Left hindlimb (tissue), 1 donor: ENCODE measurements at places on chromosomes 12 and 14.

- no peak for DNase-seq
Measured at GRCh38 chr14:84433961-84434360, 1096.0 kb upstream of the FLRT2 start.

DNA sequence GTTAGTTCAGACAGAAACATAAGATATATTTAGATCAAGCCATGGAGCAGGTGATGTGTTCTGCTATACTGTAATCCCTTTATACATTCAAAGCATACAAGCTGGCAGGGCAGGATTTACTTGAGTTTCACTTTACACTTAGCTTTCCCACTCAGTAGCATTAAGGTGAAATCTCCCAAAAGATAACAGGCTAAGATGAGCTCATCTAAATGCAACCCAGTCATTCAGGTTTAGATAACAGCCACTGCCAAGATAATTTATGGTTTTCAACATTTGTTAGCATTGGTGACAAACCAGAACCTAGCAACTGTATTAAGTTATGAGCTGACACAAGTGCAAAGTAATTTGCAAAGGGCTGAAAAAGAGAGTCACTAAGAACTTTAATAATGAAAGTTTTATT lies 925.1 kb upstream of the ATXN7L3B start:
- no peak for DNase-seq

DNA sequence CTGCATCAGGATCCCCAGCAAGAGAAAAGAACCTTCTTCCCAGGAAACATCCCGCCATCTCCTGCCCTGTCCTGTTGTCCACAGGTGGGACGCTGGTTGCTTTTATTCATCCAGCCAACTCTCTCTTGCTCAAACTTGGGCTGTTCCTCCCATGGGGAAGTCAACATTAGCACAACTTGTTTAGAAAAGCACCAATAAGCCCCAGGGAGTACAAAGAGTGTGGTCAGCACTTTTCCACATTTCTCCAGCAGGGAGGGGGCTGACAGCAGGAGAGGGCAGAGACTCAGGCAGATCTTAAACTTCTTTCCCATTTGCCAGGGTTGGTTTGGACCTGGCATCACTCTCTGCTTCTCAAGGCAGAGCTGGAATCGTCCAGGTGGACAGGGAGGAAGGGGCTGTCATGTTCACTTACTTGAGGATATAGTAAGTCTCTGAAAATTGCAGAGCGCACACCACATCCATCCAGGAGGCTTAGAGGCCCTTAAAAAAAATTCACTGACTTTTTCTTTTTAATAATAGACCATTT lies 74.9 kb downstream of the RBM19 start:
- no peak for DNase-seq

DNA sequence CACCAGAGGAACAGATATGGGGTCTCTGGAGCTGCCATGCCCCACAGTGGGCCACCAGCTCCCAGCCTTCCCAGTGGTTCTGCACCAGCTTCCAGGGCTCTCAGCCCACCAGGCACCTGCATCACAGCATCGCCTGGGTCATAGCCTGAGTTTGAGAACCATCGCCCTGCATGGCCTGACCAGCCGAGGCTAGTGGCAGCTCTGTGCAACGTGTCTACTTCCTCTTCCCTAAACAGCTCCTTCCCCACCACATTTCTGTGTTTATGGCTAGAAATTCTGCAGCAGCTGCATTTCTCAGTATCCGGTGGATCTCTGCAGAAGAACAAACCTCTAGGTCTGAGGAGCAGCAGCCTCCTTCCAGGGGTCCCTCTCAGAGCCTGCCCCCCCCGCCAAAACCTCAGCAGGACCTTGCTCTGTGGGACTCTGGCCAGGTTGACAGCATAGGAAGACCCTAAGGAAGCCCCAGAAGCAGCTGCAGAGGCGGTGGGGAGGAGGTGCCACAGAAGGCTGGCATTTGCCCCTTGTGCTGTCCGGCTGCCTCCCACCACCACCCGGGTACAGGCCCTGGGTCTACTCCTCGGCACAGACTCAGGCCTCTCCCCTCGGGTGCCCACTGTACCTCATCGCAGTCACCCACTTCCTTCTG lies 47.7 kb downstream of the PSMA6 start:
- no peak for DNase-seq

DNA sequence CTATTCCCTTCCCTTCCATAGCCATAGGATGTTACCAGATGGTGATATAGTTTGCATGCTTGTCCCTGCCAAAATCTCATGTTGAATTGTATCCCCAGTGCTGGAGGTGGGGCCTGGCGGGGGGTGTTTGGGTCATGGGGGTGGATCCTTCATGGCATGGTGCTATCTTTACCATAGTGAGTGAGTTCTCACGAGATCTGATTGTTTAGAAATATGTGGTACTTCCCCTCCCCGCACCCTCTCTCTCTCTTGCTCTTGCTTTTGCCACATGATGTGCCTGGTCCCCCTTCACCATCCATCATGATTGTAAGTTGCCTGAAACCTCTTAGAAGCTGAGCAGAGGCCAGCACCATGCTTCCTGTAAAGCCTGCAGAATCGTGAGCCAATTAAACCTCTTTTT lies 181.3 kb downstream of the CAND1 start:
- DNase-seq: no peak

DNA sequence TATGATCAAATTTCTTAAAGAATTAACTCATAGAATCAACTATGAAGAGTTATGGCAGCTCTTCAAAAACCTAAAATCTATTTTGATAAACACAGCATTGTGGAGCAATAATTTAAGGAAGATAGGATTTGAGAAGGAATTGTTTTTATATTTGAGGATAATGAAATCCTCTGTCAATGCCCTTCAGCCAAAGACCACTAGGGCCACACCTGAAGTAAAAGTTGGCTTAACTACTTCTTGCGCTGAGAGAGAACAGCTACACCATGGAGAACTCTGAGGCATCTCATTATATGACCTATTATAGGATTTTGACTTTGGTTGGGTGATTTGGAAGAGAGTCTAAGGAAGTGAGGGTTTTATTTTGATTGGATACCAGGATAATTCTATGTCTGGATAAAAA lies 237.2 kb downstream of the TMTC2 start:
- no peak for DNase-seq

DNA sequence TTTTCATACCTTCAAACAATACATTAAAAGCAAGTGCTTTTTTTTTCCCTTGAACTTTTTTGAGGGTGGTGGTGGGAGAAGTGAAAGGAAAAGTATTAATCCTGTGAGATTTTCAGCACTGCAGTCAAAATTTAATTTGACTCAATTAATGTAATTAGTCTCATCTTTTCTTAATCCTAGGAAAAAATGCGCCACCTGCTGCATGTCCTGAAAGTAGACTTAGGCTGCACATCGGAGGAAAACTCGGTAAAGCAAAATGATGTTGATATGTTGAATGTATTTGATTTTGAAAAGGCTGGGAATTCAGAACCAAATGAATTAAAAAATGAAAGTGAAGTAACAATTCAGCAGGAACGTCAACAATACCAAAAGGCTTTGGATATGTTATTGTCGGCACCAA lies 52.2 kb downstream of the SPATA7 start:
- DNase-seq: no peak

- no peak for DNase-seq
Measured at GRCh38 chr14:36716614-36717184, 55.0 kb downstream of the PAX9 start.

GRCh38 chr12:84607170-84607819 lies 305.3 kb downstream of the SLC6A15 start:
- DNase-seq: no peak

GRCh38 chr14:81234278-81234677 lies 13.5 kb upstream of the GTF2A1 start:
- DNase-seq: peak; percentile 32

- peak; percentile 55 for DNase-seq
Measured at GRCh38 chr12:132084621-132085290, 59.4 kb downstream of the DDX51 start.

DNA sequence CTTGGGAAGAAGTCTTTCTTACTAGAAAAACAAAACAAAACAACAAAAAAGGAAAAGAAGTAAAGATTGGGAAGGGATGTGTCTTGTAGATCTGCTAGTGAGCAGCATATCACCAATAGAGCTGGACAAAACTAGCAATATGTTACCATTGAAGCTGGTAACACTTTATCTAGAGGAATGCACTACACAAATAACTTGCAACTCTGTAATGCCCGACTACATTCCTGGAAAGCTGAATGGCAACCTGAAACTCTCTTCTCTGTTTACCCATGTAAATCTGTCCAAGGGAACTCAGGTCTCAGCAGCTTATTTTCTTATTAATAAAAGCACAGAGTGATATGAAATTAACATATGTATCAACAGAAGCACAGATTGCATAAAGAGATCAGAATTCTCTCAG lies 624.4 kb downstream of the KCNH5 start:
- no peak for DNase-seq

- no peak for DNase-seq
Measured at GRCh38 chr12:92543840-92544239, 158.9 kb upstream of the PLEKHG7 start.

- no peak for DNase-seq
Measured at GRCh38 chr12:89657739-89658138, 50.9 kb downstream of the ATP2B1 start.

DNA sequence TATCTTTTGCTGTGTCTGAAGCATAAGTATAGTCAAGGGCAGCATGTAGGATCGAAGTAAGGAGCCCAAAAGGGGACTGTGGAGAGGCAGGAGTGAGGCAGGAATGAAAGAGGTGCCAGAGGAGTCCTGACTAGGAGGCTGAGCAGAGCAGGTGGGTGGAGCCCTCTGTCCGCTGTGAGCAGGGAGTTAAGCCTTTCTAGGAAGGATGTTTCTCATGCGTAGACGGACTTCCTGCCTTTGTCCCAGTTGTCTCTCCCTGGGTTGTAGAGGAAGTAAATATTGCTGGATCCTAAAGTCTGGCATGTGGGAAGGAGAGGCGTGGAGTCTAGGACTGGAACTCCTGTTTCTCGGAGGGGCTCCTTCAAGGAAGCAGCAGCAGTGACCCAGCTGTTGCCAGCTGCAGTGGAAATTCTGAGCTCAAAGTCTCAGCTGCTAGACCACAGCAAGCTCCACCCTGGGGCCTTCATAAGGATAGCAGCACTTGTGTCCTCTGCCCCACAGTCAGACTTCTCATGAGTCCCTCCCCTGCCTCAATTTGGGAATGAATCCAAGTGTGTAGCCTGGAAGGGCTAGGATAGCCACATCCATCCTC lies 44.0 kb downstream of the RBMS2 start:
- peak; percentile 96 for DNase-seq

- no peak for DNase-seq
Measured at GRCh38 chr12:95173392-95174251, 43.6 kb downstream of the FGD6 start.

- DNase-seq: no peak
Measured at GRCh38 chr14:88749139-88749538, 43.6 kb downstream of the EML5 start.

- DNase-seq: no peak
Measured at GRCh38 chr14:75968456-75968855, 13.3 kb downstream of the TGFB3 start.

DNA sequence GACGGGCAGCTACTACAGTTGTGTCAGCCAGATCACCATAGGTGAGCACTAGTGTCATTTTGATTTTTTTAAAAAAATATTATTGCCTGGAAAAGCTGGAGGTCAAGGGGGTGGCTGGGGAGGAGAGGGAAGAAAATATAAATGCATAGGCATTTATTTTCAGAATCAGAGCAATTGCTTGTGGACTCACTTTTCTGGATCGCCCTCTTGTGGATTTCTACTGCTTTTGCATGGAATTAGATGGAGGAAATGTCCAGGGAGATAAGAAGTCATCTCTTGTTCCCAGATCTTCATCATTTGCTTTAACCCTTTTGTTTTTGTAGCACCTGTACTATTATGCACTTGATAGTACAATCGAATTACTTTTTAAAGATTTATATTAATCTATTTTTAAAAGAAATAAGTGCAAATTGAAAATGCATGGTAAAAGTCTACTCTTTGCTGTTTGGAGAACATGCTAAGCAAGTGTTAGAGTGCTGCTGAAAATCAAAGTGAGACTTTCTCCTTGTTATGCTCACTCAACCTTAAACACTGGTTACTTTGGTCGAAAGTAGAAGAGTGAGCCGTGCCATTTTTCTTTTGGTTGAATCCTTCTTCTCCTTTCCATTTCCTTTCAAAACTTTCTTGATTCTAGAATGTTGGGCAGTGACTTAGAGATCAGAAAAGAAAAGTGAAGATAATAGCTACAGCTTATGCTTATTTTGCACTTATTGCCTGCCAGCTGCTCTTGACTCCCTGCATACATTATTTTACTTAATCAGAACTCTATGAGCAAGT lies 60.6 kb upstream of the ANO4 start:
- DNase-seq: no peak

GRCh38 chr14:89418976-89419375 lies 1.9 kb upstream of the FOXN3 start:
- no peak for DNase-seq

DNA sequence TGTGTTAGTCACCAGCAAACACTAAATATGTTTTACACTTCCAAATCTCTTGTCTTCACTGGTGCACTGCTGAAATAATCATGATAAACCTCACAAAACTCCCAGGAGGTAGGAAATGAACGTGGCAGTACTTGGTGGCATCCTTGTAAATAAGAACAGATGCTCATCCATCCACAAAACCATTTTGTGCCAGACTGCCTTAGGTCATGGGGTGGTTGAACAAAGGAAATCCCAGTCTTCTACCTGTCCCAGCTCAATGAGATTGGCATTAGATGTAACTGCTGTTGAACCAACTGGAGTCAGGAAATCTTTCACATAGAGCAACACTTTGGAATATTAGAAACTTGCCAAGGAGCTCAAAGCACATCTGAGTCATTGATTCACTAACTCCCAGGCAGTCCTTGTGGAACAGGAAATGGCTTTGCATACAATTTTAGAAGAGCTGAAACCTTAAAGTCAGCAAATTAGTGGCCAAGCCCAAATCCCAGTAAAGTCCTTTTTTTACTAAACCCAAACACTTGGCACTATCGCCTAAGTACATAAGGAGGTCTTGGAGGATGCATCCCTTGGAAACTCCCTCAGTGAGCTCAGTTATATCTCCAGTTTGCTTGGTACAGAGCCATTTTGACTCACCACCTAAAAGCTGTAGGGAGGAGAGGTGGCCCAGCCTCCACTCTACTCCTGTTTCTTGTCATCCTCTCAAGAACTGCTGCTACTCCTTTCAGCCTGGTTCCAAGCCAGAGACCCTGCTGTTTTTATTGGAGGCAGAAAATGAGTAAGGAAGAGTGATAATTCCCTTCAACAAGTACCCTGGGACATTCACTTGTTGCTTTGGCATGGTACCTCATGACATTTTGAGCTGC lies 208.0 kb downstream of the NOVA1 start:
- peak; percentile 31 for DNase-seq

GRCh38 chr14:63300854-63301253 lies 17.9 kb downstream of the GPHB5 start:
- DNase-seq: no peak

- DNase-seq: no peak
Measured at GRCh38 chr14:90168425-90169105, 87.8 kb upstream of the PSMC1 start.

DNA sequence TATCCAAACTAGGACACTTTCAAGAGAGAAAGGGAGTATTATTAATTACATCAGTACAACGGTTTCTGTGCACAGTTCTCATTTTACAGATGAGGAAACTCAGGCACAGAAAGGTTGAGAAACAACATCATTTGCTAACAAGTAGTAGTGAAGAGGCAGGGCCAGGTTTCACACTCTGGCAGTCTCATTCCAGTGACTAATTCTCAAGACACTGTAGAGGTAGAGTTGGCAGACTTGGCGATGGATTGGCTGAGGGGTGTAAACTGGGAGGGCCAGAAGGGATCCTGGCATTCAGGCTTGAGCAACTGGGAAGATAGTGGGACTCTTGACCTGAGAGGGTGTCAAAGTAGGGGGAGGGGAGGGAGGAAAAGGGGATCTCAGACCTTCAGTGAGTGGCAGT lies 73.8 kb upstream of the BDKRB2 start:
- no peak for DNase-seq
